ENCODE measurements at places on chromosomes 12 and 14. TPM values are rescaled to one million over a fixed set of nuclear protein-coding genes. Genes with fewer than 3 reads are reported as not detected.

The FAM90A1 gene
- not detected for total RNA-seq

The NRIP2 gene
- total RNA-seq, result not detected

The CCDC197 gene
- not detected for total RNA-seq

The FOXM1 gene
- 1.6 TPM for total RNA-seq

The HOXC12 gene
- not detected for total RNA-seq

The C12orf50 gene
- total RNA-seq, result not detected

The SERPINA10 gene
- total RNA-seq, result not detected

The TMPRSS12 gene
- total RNA-seq, result not detected

The CNTN1 gene
- not detected for total RNA-seq

The A2ML1 gene
- not detected for total RNA-seq

The CD9 gene
- 1,196 TPM for total RNA-seq

The AKAP6 gene
- total RNA-seq, result 0.20 TPM

The WNT5B gene
- total RNA-seq, result 0.20 TPM

The SLCO1C1 gene
- not detected for total RNA-seq

The CLEC6A gene
- total RNA-seq, result not detected

The SMCO2 gene
- total RNA-seq, result 0.22 TPM

The CD63 gene
- 1,633 TPM for total RNA-seq

The MAPK1IP1L gene
- total RNA-seq, result 13.9 TPM

The NANOG gene
- not detected for total RNA-seq

The CCDC88C gene
- 13.7 TPM for total RNA-seq

The POTEM gene
- total RNA-seq, result not detected

The MIP gene
- under 0.01 TPM for total RNA-seq

The TMEM132C gene
- not detected for total RNA-seq

The KLRK1 gene
- not detected for total RNA-seq

The EFCAB11 gene
- total RNA-seq, result 1.8 TPM

The PZP gene
- 0.22 TPM for total RNA-seq

The RAPGEF3 gene
- 11.8 TPM for total RNA-seq

The C2CD5 gene
- total RNA-seq, result 12.0 TPM

The MON2 gene
- total RNA-seq, result 11.1 TPM

The TMTC1 gene
- 6.9 TPM for total RNA-seq

The UNC79 gene
- under 0.01 TPM for total RNA-seq

The ABCC9 gene
- under 0.01 TPM for total RNA-seq

The CMTM5 gene
- not detected for total RNA-seq
